Activated T-cell treated with anti-CD3 and anti-CD28 coated beads for 1 hour (primary cell): ENCODE measurements at places on chromosomes 3 and 15.

GRCh38 chr3:73848173-73848906 lies 223.6 kb upstream of the PDZRN3 start:
- DNase-seq = no peak

- no peak for DNase-seq
These were observed 22.5 kb upstream of the BHLHE40 start for GRCh38 chr3:4956738-4957137.

GRCh38 chr3:24498391-24498790 lies 3.7 kb upstream of the THRB start:
- no peak for DNase-seq

- no peak for DNase-seq
These were observed 12.8 kb downstream of the PPCDC start for GRCh38 chr15:75036212-75036616.

- no peak for DNase-seq
These were observed 271.8 kb upstream of the TPM1 start for GRCh38 chr15:62770752-62771151.

DNA sequence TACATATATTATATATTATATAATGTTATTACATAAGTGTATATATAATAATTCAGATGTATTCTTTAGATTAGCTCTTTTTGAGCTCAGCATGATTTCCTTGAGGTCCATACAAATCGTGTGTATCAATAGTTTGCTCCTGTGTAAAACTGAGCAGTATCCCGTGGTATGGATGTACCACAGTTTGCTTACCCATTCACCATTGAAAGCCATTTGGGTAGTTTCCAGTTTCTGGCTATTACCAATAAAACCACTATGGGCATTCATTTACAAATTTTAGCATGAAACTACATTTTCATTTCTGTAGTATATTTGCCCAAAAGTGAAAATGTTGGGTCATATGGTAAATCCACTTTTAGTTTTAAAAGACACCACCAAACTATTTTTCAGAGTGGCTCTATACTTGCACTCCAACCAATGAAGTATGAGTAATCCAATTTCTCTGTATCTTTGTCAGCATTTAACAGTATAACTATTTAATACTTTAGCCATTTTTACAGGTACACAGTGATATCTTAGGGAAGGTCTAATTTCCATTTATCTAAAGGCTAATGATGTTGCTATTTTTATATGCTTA lies 1361.4 kb upstream of the GBE1 start:
- no peak for DNase-seq

DNA sequence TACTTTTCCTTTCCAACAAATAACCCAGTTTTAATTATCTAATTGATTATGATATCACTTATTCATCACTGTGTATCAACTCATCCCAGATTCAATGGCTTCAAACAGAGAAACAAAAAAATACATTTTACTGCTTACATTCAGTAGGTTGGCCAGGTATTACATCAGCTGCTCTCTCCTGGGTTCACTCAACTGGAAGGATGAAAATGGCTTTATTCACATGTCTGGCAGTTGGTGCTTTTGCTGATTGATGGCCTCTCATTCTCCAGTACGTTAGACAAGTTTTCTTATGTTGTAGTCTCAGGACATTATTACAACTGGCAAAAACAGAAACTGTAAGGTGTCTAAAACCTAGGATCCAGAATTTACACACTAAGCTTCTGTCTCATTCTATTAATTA lies 811.0 kb upstream of the ALCAM start:
- no peak for DNase-seq

DNA sequence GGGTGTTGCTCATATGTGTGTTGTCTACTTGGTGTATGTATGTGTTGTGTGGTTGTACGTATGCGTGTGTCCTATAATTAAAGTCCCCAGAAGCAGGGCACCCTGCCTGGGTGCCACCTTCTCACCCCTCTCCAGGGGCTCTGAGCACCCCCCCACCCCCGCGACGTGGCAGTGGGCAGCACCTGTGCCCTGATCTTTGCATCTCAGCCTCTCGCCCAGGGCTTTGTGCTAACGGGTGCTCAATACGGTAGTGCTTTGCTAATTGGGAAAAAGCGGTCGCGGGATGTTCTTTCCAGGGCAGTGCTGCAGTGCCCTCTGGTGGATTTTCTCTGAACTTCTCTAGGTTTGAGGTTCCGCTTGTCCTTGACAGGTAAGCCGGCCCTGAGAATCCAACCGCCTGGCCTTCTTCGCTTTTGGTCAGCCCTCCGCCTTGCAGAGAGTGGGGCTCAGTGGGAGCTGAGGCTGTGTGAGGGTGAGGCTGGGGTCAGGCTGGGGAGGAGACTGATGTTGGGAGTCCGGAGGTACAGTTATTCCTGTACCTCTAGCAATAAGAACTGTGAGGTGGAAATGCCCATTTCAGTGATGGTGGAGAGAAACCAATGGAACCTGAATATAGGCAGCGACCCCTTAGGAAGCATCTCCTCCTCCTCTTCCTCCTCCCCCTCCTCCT lies 17.6 kb upstream of the EPHB3 start:
- peak; percentile 57 for DNase-seq

DNA sequence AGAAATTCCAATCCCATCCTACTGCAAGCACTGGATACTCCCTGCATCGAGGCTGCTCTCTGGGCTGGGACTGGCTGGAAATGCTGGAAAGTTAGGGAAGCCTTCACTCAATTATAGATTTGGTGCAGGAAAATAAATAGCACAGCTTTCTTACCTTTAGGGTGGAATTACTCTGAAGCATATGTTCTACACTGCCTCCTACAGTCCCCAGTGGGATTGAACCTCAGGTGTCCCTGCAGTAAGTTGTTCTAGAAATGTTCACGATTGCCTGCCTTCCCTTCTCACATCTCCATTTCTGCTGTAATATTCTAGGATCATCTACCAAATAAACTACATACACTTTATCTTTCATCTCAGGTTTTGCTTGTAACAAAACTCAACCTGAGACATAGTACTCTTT lies 536.7 kb upstream of the LMCD1 start:
- no peak for DNase-seq

DNA sequence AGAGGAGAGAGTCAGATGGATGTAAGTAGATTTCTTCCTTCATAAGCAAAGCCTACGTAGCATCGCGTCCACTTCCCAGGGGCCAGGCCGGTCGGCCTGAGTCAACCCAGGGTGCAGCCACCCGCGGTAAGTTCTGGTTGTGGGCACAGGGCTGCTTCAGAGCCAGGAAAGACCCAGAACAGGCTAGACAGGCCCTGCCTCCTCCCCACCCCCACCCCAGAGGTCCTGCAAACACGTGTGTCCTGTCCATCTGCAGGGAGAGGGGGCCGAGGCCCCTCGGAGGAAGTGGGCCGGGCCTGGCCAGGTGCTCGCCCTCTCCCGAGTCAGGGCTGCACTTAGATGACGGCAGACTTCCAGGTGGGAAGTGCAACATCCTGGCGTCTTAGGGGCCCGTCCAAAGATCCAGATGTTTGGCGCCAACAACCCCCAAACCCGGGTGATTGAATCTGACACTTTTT lies 100.8 kb upstream of the ALDH1A3 start:
- no peak for DNase-seq
